HAP-1 (cell line): ENCODE measurements at places on chromosomes 5 and 9.
A peak's percentile ranks its signal among the peaks of the same experiment; 100 is the strongest.

DNA sequence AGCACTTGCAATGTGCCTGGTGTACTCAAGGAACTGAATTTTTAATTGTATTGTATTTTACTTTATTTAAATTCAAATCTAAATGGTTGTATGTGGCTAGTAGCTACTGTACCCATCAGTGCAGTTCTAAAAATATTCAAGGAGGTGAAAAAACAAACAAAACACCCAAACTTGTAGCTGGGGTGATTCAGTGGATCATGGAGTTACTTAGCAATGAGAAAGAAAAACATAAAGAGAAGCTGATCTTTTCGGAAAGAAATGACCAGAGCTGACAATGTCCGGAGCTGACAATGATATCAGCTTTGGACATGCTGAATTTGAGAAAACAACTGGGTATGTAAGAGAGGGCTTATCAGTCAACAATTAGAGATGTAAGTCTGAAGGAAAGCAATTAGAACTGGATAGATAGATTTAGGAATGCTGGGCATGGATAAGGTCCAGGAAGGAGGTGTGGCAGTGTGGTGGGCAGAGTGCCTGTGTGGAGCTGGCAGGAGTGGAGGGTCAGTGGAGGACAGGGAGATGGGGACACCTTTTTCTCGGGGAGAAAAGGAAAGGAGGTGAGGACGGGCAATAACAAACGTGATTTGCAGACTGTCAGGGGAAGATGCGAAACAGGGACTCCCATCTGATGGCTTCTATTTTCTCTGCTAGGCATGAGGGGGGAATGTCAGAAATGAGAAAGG is 113.2 kb downstream of the DCP2 start:
- DNase-seq = no peak

DNA sequence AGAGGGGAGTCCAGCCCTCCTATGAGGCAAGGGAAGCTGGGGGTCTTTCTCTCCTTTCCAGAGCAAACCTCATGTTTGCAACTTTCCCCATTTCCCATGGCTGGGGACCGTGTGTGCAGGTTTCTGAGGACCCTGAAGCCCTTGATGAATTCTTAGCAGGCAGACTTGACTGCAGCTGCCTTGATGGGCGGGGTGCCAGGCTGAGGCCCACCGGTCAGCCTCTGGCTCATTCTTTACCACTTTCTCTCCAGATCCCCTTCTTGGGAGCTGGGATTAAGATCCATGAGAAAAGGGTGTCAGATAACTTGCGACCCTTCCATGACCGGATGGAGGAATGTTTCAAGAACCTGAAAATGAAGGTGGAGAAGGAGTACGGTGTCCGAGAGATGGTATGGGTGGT is 30.0 kb upstream of the FOXI1 start:
- no peak for DNase-seq

- DNase-seq = no peak
Measured at GRCh38 chr5:143573568-143574170, 170.2 kb upstream of the NR3C1 start.

GRCh38 chr9:134233022-134233421 is 68.7 kb upstream of the RNU6ATAC start:
- no peak for DNase-seq

GRCh38 chr9:84285381-84285780 is 55.2 kb downstream of the SLC28A3 start:
- DNase-seq = no peak

GRCh38 chr5:147512659-147513379 is 3.0 kb upstream of the DPYSL3 start:
- DNase-seq = no peak

GRCh38 chr9:79572608-79573411 is 1.0 kb downstream of the TLE4 start:
- peak; percentile 57 for DNase-seq

DNA sequence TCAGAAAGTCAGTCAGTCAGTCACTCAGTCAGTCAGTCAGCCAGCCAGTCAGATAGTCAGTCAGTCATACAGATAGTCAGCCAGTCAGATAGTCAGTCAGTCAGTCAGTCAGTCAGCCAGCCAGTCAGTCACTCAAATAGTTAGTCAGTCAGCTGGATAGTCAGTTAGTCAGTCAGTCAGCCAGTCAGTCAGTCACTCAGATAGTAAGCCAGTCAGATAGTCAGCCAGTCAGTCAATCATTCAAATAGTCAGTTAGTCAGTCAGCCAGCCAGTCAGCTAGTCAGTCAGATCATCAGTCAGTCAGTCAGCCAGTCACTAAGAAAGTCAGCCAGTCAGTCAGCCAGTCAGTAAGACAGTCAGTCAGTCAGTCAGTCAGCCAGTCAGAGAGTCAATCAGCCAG is 477.1 kb downstream of the AGTPBP1 start:
- DNase-seq = no peak

DNA sequence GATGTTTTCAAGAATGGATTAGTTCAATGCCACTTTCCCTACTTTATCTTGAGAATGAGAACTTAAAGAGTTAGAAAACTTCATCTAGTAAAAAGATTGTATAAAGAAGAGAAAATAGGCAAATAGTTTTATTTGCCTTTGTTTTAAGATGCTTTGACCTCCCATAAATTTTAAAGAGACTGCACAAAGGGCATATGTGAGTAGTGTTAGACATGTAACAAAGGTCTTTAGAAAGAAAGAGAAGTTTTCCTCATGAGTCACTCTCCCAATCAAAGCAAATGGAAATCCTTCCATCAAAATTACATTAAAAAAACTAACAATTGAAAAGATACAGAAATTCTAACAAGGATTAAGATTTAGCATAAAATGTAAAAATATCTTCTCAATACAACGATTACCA is 381.8 kb upstream of the KIF2A start:
- no peak for DNase-seq

- no peak for DNase-seq
Measured at GRCh38 chr5:54769072-54769471, 216.3 kb downstream of the ESM1 start.

DNA sequence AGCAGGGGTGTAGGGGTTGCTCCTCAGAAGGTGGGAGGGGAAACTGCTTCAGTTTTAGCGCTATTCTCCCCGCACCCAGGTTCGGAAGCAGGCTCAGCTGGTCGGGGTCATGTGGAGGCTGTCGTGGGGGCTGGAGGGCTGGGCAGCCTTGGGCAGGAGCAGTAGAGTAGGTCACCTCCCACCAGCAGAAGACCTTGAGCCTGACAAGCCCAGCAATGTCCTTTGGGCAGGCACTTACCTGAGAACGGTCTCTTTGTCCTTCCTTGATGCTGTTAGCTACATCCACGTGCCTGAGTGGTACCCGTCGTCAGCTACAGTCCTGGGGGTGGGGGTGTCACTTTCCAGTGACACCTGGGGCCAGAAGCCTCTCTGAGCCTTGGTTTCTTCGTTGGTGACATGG is 20.3 kb downstream of the ENHO start:
- no peak for DNase-seq

GRCh38 chr9:134408939-134409737 is 82.9 kb downstream of the RXRA start:
- no peak for DNase-seq

DNA sequence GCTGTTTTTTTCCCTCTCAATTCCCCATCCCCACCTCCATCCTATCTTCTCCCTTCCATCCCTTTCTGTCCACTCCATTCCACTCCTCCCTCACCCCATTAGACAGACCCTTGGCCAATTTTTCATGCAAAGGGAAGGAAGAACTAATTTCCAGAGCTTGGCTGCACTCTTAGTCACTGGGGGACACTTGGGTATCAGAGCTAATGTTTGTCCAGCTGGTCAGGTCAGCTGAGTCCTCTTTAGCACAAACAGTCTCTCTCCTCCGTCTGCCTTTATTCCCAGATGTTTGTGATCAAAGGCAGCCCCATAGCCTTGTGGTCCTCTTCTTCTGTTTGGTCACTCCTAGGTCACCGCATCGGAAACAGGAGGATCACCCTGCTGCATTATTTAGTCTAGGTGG is 148.5 kb downstream of the NMUR2 start:
- DNase-seq = no peak

- DNase-seq = no peak
Measured at GRCh38 chr5:152686931-152687330, 281.9 kb upstream of the NMUR2 start.

DNA sequence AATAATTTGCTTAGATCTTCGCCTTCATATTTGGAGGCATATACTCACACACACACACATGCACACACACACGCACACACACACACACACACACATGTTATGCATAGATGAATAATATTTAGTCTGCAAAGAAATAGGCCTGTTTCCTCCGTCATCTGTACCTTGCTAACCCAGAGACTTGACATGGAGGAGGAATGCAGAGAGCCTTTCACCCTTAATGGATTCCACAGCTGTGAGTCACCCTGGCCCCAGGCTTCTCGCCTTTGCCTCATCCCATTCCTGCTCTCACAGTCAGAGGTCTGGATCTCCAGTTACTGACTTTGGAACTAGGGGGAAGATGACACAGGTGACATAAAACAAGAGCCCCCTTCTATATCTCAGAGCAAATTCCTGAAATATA is 29.7 kb downstream of the ZNF462 start:
- DNase-seq = peak; percentile 79

- peak; percentile 37 for DNase-seq
Measured at GRCh38 chr5:90613918-90614504, 55.4 kb downstream of the ADGRV1 start.

GRCh38 chr5:128673000-128673399 is 135.0 kb upstream of the FBN2 start:
- no peak for DNase-seq

DNA sequence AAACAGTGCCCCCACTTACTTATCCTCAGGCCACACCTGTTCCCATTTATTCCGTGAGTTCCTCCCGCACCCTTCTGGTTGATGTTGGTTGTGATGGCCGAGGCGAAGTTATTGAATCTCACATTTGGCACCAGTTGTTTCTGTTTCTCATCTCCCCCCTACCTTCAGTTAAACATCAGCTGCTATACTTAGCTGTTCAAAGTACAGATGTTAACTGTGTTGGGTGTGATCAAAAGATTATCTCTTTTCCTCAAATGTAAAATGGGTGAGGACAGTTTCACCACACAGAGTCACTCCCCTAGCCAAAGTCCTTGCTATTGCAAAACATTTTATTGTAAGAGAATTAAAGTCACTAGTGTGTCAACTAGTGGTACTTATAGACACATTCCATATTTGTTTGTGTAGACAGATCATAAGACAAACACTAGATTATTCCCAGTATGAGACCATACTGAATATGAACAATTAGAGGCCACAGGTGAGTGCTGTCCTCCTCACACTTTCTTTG is 43.2 kb upstream of the PRSS3 start:
- DNase-seq = no peak

DNA sequence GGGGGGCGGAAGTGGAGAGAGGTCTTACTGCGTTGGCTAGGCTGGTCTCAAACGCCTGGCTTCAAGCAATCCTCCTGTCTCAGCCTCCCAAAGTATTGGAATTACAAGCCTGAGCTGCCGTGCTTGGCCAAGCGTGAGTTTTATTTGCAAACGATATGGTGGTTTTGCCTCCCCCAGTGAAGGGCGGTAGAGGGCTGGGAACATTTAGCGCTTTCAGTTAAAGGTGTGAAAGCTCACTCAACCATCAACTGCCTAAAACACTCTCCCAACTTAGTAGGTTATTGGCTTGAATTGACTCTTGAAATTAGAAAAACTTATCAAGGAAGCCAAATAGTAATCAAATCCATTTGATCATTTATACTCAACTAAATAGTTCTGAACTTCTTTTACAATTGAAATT is 156.3 kb downstream of the ESM1 start:
- DNase-seq = no peak

DNA sequence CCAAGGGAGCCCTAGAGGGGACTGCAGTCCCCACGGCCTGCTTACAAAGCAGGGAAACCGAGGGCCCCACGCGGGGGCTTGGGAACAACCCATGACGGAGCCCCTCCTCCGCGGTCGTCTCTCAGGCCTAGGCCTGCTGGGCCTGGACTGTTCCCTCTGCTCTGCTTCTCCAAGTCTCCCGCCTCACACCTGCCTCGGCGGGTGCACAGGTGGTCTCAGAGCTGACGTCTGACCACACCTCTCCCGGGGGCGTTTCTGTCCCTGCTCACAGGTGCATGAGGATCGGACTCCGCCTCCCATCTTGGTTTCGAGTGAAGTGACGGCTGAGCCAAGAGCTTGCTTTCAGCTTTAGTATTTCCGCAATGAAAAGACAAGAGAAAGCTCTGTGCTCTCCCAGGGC is 72.1 kb downstream of the MRPL36 start:
- DNase-seq = no peak
